ENCODE measurements at places on chromosomes 5 and 9. TPM values are rescaled to one million over a fixed set of nuclear protein-coding genes. Genes with fewer than 3 reads are reported as not detected.

The COL23A1 gene
- 0.15 TPM for total RNA-seq

The AUH gene
- total RNA-seq = 40.9 TPM

The SLC36A3 gene
- not detected for total RNA-seq

The MTX3 gene
- 16.8 TPM for total RNA-seq

The PCDHA6 gene
- not detected for total RNA-seq

The PCDHB14 gene
- total RNA-seq = not detected

The DMRT2 gene
- total RNA-seq = 0.58 TPM

The SRP19 gene
- total RNA-seq = 51.6 TPM

The PTPN3 gene
- total RNA-seq = 0.56 TPM

The TAF11L5 gene
- not detected for total RNA-seq

The PCDHGB7 gene
- total RNA-seq = not detected

The LCN15 gene
- not detected for total RNA-seq

The CBY3 gene
- total RNA-seq = 0.67 TPM

The ASPN gene
- total RNA-seq = not detected

The C1QTNF2 gene
- total RNA-seq = not detected

The CCDC152 gene
- 6.2 TPM for total RNA-seq

The FBLL1 gene
- 0.29 TPM for total RNA-seq

The LRRC19 gene
- not detected for total RNA-seq
